ENCODE measurements at places on chromosomes 6 and 20. TPM values are rescaled to one million over a fixed set of nuclear protein-coding genes. Genes with fewer than 3 reads are reported as not detected.

The TNFAIP3 gene
- total RNA-seq, result 108 TPM

The MAP1LC3A gene
- 2.4 TPM for total RNA-seq

The ZNF311 gene
- total RNA-seq, result 0.63 TPM

The MRPS10 gene
- 31.8 TPM for total RNA-seq

The ATP9A gene
- 0.08 TPM for total RNA-seq

Measured in naive thymus-derived CD8-positive, alpha-beta T cell (primary cell).